ENCODE measurements at places on chromosomes 13 and 19.

DNA sequence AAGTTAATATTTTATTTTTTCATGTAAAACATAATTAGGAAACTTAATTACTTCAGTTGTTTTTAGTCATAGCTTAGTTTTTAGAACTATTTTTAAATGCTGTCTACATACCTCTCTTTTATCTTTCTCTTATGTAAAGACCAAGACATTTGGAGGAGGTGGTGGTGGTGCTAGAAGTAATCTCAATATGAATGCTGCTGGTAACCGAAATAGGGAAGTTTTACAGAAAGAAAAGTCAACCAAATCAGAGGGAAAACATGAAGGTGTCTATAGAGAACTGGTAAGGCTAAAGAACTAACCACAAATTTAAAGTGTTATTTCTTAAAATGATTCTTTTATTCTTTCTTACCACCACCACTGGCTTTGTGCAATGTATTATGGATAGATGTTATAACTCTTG lies 97.3 kb downstream of the TDRD3 start:
- DNase-seq = no peak

- no peak for DNase-seq
Measured at GRCh38 chr13:74465271-74465670, 331.1 kb upstream of the KLF12 start.

GRCh38 chr19:42178791-42179674 lies 38.4 kb downstream of the DEDD2 start:
- peak; percentile 3 for DNase-seq

- no peak for DNase-seq
Measured at GRCh38 chr13:87837946-87838345, 166.8 kb downstream of the SLITRK5 start.

DNA sequence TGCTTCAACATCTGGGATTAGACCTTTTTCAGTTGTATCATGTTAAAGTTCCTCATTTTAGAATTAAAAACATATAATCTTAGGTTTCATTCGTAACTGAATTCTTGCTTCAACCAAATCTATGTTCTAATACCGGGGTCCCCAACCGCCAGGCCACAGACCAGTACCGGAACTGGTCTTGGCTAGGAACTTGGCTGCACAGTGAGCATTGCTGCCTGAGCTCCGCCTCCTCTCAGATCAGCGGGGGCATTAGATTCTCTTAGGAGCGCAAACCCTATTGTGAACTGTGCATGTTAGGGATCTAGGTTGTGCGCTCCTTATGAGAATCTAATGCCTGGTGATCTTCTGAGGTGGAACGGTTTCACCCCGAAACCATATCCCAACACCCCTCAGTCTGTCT lies 19.2 kb downstream of the ITM2B start:
- DNase-seq = no peak

- DNase-seq = no peak
Measured at GRCh38 chr19:18197306-18197705, 4.3 kb downstream of the MPV17L2 start.

GRCh38 chr19:43700395-43701000 lies 15.4 kb upstream of the IRGC start:
- DNase-seq = no peak

DNA sequence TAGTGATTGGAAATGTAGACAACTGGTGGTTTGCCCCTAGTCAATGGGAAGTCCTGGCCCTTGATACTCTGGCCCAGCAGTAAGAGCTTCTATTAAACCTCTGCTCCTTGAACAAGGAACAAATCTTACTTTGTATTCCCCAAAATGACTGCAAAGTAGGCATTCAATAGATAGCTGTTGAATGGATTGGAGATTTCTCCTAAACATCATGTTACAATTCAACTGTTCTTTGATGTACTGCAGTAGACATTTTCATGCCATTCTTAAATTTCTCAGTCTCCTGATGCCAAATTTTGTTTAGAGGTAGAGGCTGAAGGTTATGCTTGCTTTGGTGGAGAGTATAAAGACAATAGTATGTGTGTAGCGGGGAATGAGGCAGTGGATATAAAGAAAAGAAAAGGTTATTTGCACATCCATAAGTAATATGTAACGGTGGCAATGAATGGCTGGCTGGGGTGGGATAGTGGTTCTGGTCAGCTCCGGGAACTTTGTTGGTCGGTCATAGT lies 12.8 kb downstream of the MIR17HG start:
- no peak for DNase-seq

DNA sequence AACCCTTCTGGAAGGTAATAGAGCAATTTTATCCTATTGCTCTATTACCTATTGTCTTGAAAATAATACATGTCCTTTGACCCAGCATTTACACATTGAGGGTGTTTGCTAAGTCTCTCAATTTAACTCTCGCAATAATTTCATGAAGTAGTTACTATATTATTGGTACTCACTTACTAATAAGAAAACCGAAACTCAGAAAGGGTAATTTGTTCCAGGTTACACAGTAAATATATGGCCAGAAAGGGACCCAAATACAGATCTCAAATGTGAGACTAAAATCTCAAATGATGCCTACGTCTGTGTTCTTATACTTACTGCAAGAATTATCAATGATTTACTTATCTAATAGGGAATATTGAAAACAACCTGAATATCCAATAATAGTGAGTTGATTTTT lies 29.7 kb upstream of the FAM216B start:
- DNase-seq = no peak

DNA sequence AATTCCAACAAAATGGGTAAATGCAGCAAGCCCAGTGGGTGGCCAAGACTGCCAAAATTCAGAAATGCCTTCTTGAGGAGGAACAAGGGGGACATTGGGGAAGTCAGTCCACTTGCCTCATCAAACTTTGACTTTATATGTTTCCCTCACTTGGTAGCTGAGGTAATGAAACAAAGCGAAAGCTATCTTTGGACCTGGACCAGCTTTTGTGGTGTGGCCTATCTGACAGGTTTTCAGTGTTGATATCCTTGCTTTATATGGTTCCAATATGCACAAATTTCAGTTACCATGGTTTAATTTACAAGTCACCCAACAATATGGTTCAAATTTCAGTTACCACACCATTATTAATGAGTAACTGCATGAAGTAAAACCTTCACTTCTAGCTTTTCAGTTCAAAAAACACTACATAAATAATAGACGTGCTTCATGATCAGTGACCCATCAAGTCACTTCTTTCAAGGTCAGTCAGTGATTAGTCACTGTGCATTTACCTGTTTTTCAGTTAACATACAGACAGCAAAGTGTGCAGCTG lies 17.7 kb upstream of the POU4F1 start:
- DNase-seq = no peak

DNA sequence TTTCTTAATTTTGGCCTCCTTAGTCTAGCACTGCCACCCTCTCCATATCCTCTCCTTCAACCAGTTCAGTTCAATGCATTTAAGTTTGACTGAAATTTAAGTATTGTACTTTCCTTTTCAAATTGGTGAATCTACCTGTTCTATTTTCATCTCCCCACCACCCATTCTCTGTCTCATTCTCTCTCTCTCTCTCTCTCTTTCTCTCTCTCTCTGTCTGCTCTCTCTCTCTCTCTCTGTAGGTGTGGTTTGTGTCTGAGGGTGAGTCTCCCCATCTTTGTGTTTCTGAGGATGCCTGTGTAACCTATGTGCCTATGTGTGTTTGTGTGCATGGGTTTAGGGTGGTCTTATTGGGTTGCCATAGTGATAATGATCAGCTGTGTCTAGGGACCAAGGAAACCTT lies 10.1 kb downstream of the PDX1 start:
- DNase-seq = no peak

DNA sequence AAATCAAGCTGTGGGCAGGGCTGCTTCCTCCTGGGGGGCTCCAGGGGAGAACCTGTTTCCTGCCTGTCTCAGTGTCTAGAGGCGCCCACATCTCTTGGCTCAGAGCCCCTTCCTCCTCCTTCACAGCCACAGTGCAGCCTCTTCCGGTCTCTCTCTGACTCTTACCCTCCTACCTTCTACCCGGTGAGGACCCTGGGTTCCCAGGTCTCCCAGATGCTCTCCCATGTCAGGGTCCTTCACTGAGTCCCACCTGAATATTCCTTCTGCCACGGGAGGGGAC lies 153.1 kb downstream of the KDM4B start:
- no peak for DNase-seq

DNA sequence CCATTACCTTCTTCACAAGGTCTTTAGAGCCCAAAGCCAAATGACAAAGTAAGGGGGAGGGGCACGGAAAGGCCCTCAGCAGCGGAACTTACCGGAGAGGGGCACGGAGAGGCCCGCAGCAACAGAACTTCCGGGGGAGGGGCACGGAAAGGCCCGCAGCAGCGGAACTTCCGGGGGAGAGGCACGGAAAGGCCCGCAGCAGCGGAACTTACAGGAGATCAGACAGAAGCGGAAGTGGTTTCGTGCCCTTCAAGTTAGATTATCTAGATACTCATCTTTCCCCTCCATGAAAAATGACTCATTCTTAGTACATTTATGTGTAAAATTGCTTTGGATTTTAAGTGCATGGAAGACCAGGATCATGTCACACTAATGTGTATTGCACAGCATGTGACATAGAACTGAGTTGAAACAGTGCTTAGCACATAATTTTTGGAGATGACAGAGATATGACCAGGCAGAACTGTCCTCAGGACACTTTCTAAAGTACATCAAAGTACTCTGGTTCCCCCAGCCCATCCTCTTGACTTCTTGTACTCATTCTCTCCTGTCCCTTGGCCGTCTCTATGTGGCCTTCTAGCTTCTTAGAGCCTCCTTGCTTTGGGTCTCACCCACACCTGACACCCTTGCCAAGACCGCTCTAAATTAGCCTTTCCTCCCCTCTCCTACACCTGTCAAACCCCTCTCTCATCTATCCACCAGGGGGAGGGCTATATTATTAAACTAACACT lies 25.7 kb upstream of the TPTE2 start:
- no peak for DNase-seq

- DNase-seq = no peak
Measured at GRCh38 chr19:13092606-13093235, 9.9 kb downstream of the LYL1 start.

- no peak for DNase-seq
Measured at GRCh38 chr19:4052993-4053422, 13.7 kb downstream of the ZBTB7A start.

GRCh38 chr19:9862938-9863337 lies 27.8 kb downstream of the PIN1 start:
- DNase-seq = no peak

DNA sequence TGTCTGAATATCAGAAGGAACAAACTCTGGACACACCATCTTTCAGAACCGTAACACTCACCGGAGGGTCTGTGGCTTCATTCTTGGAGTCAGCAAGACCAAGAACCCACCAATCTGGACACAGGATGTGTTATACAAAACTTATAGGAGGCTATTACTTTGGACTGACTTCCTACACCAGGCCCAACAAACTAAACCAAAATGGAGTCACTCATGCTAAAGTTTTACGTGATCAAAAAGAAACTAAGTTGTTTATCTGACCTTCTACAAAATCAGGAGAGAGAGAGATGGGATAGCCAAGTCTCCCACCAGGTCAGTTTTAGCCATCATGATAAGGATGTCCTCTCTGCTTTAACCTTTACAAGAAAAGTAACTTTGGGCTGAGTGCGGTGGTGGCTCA lies 3.2 kb upstream of the RAB11B start:
- DNase-seq = no peak

DNA sequence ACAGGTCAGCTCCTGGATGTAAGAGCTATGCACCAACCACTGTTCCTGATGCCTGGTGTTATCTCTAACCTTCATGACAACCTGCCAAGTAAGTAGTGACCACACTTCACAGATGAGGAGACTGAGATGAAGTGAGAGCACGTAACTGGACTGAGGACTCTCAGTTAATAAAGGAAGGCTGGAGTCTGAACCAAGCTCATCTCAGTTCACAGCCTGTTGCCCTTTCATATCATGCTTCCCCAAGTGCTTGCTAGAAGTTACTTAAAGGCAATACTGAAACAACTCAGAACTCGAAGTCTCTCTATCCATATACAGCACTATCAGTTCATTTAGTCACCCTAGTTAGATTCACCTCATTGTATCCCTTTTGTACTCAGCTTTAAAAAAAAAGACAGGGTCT lies 119.7 kb downstream of the ABCC4 start:
- no peak for DNase-seq

DNA sequence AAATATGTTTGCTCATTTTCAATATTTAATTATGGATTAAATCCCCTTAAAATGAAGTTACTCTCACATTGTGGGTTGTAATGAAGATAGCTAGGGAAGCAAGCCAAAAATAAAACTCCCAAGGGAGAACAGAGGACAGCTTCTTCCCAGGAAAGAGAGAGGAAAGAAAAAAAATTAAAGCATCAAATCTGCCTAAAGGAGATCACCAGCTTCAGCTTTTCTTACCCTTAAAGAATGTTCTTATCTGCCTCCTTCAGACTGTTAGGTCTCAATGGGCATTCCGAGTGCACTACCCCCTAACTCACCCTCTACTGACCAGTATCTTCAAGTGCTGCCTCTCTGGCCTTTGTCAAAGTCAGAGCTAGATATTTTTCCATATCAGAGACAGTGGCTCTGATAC lies 55.2 kb downstream of the XPO4 start:
- no peak for DNase-seq

GRCh38 chr13:114177245-114178010 lies 1.6 kb upstream of the CFAP97D2 start:
- no peak for DNase-seq

GRCh38 chr19:17069193-17069592 lies 6.1 kb downstream of the HAUS8 start:
- DNase-seq = no peak

DNA sequence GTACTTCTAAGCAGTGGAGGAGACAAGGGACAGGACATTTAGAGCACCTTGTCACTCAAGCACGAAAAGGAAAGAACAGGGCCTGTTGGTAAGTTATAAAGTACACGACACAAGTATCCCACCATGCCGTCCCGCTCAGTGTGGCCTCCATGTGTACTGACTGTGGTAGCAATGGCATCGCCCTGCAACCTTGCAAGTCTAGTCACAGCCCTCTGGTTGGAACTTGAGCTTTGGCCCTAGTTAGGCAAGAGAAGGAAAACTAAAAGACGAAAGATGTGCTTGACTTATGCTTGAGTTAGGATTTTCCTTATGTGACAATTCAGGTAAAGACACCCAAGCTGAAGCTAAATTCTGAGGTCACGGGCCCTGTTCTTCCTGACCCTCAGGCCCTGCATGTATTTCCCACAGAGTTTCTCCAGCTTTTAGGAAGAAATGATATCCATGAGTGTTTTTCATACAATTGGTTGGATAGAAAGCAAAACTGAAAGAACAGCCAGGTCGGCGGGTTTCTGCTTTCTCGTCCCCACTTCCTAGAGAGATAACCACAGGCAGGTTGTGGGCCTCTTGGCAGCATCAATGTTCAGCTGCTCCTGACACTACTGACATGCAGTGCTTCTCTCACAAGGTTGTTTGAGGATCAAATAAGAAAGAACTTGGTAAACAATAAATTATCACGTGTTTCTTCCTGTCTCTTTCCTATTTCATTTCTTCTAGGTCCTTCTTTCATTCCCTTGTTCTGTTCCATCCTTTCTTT lies 216.2 kb downstream of the IRS2 start:
- no peak for DNase-seq
